ENCODE measurements at places on chromosomes 2 and 18.
A peak's percentile ranks its signal among the peaks of the same experiment; 100 is the strongest.

- no peak for DNase-seq
Observed at GRCh38 chr2:186575856-186576255, 14.0 kb upstream of the ITGAV start.

DNA sequence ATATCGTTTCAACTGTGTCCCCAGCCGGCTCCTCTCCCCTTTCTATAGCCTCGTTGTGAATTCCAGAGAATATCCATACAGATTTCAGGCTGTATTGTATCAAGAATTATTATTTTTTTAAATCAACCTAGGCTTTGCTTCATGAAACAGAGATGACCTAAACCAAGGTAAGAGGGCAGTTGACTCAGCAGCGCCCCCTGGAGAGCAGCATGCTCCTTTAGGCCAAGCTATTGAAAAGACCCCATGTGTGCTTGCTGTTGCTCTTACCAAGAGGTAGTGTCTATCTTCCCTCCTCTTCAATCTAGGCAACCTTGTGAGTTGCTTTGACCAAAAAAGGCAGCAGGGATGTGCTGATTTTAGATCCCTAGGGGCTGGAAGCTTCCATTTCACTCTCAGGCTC lies 426.7 kb upstream of the SMIM21 start:
- DNase-seq, result peak; percentile 7

DNA sequence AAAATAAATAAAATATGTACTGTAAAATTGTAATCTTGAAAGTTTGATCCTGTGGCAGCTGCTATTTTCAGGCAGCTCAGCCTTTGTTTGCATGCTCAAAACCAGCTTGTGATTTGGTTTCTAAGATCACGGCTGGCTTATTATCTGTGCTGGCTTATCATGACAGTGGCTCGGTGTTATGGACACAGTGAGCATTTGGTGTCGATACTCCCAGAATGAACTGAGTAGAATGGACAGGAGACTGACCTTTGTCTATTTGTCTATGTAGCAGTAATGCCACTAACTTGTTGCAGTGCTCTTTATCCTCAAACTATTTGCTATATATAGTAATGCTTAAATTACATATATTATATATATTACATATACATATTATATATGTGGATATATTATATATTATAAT lies 58.8 kb downstream of the NEDD4L start:
- no peak for DNase-seq

- DNase-seq, result peak; percentile 9
Observed at GRCh38 chr2:74142340-74142739, 5.4 kb downstream of the BOLA3 start.

- DNase-seq, result peak; percentile 63
Observed at GRCh38 chr2:175111200-175111657, 56.8 kb downstream of the ATF2 start.

GRCh38 chr2:69195706-69196105 lies 182.7 kb downstream of the ANTXR1 start:
- DNase-seq, result no peak

DNA sequence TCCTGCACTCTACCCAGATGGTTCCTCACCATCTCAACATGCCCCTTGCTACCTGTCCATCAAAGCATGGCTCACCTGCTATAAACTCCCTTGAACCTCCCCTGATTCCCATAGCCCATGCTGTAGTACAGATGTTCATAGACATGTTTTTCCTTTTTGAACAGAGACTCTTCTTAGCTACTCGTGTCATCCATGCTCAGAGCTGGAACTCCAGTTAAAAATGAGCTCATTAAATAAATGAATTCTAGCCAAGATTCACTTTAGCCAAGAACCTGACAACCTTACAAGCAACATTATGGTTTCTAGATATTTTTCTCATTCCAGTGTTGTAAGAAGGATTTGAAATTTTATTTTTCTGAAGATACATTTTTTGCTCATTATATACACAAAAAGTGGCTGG lies 65.0 kb downstream of the SCG2 start:
- no peak for DNase-seq

DNA sequence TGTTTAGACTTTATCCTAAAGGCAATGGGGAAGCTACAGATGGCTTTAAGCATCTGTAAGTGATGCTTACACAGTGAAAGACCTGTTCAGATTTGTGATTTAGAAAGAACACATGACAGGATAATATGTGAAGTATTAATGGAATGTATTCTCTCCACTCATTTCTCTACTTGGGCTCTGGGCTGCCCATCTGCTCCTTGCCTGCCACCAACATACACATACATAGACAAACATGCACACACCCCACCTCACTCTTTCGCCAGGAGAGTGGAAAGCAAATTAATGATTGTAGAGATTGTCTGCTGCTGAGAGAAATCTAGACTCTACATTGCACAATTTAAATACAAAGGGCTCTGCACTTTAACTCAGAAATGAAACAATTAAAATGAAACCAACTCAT lies 61.0 kb upstream of the NFE2L2 start:
- peak; percentile 62 for DNase-seq
